MV-4-11 (cell line): ENCODE measurements at places on chromosomes 5 and 9.

GRCh38 chr9:77463151-77463550, 185.0 kb downstream of the GNA14 start:
- no peak for DNase-seq

DNA sequence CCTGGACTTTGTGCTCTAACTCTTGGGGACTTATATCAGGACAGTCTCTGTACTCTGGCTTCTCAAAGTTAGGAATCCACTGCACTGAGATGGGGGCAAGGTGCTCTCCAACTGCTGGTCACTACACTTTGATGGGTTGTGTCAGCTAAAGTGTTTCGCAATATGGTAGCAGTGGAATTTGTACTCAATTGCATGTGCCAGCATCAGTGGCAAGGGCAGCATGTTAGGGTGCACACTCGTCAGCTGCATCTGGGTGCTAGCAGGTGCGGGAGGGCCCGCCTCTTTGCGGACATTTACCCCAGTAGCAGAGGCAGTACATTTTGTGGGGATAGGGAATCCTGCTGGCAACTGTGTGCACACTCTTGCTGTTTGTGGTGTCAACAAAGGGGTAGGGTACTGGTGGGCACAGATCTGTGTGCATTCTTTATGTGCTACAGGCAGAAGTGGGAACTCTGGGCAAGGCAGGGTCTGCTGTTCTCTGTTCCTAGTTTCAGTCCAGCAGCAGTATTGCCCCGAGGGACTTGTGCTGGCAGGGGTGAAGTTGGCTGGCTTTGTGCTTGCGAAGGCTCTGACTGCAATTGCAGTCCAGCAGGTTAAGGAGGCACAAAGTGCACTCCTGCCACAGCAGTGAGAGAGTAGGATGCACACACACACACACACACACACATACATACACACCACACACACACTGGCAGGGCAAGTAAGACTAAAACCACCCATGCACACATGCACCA, 924.8 kb upstream of the CDH9 start:
- DNase-seq = peak; percentile 56

DNA sequence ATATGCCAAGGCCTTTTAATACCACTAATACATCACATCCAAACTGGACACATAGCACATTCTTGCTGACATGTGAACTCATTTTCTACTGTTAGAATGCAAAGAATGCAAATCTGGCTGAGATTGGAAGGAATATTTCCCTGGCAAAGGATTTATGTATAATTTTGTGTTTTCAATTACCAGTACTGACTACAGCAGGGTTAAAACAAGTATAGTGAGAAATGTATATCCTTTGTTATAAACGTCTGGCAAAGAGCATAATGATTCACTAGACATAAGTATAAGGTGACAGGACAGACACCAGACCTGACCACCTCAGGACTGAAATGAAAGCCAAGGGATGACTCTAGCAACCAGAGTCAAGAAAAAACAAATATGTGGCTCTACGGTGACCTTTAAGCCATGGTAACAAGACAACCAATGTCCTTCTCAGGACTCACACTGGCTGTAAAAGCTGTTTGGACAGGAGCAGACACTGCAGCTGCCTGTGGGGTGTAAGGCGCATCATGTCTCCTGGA, 95.0 kb downstream of the MRPS27 start:
- no peak for DNase-seq

DNA sequence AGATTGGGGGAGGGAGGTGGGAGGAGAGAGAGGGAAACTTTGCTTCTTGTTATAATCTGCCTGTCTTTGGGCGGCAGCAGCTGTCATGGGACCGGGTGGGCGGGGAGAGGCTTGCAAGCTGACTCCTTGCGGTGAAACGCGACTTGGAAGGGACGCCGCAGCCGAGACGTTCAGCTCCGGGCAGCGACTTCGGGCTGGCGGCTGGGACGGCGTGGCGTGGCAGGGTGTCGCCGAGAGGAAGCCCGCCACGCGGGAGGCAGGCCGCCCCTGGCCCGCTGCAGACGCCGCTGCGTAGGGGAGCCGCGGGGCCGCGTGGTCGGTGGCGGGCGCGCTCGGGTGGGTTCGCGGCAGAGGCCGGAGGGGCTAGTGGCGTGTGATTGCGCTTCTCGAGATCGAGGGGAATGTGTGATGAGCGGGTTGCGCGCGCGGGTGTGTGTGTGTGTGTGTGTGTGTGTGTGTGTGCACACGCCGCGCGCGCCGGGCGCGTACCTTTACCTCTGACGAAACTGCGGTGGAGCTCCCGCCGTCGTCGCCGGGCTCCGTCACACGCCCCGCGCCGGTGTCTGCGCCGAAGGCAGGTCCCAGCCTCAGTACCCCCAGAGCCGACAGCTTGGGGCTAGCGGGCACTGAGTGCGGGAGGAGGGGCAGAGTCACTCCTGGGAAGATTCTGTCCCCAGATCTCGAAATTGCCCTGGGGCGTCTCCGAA, 1.7 kb downstream of the PPARGC1B start:
- peak; percentile 78 for DNase-seq

DNA sequence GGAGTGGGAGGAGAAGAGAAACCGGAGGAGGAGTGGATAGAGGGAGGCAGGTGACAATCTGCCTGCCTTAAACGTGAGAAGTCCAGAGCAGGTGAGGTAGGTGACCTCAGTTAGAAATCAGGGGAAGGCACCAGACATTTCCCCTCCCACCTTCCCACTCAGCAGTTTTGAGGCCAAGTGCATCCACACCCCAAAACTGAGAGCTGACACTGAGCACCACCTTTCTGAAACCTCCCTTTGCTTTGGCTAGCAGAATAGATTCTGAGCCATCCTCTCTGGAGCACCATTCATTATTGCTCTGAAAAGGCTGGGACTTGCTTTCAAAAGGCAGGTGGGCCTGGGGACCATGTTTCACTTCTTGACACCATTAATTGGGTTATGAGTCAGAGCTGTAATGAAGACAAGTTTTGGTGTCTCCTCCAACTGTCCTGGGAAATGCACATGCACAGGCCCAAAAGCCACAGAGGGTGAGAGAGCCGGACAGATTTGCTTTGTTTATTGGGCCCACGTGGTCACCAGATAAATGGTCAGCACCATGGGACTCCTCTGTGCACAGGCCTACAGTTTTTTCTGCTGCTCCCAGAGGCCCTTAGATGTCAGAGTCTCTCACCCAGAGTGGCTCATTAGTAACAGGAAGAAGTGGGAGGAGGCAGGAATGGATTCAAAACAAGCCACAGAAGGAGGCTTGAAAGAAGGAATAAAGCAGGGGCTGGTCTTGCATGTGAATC, 314.7 kb downstream of the TLE1 start:
- peak; percentile 12 for DNase-seq

DNA sequence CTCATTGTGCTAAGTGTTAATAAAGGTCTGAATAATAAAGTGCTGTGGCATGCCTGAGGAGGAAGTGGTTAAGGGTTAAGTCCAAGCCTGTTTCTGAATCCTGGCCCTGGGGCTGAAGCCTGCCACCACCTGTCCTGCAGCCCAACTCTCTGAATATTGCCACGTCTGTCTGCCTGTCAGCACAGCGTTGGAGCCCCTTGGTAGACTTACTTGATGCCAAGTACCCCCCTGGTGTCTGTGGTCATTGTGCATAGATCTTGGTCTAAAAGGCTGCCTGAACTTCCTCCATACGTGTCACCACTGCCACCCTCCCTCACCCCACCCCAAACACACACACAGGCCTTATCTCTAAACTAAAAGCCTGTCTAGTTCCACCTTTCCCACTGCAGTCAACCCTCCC, 35.4 kb upstream of the SLC2A8 start:
- peak; percentile 52 for DNase-seq

DNA sequence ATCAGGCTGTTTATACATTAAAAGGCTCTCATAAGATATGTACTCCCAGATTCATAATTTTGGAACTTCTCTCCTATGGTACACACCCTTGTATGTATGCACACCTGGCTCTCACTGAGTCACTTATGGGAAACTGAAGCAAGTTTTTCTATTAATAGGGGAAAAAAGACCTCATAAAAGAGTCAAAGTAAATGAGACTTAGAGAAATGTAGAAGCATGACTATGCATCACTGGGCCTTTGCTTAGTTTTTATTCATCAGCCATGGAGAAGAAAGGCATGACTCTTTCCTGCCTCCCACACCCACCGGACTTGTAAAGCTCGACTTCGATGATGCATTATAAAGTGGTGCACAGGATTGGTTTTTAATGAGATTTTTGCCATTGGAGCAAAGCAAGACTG, 28.2 kb downstream of the MTAP start:
- DNase-seq = no peak
